ENCODE measurements at places on chromosomes 3 and 15. TPM values are rescaled to one million over a fixed set of nuclear protein-coding genes. Genes with fewer than 3 reads are reported as not detected.

- DNase-seq, result no peak
These were observed 15.5 kb downstream of the CASR start for GRCh38 chr3:122198966-122199365.

- DNase-seq, result no peak
These were observed 93.4 kb downstream of the LRRC28 start for GRCh38 chr15:99344639-99345038.

GRCh38 chr3:184029443-184029842 lies 2.1 kb upstream of the HTR3D start:
- no peak for DNase-seq

- no peak for DNase-seq
These were observed 78.6 kb downstream of the PEX5L start for GRCh38 chr3:179958143-179958542.

- no peak for DNase-seq
These were observed 107.9 kb upstream of the ARL6 start for GRCh38 chr3:97656638-97657037.

Gene RETNLB
- not detected for total RNA-seq

DNA sequence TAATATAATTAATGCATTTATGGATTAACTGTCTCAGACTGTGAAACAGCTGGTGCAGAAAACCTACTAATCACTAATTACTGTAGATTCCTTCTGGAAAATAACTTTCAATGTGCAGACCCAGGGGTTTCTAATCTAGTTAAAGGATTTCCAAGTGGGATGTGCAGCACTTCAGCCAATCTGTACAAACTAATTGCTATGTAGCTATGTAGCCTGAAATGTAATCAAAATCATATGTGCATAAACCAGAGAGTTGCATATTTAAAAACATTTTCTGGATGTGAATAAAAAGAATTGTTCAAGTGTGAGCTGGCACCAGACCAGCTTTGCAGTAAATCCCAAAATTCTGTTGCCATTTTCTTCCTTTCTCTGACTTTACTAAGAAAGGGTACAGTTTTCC lies 127.5 kb upstream of the CD96 start:
- no peak for DNase-seq

GRCh38 chr15:60865507-60865906 lies 363.6 kb downstream of the RORA start:
- DNase-seq, result no peak

Gene TNIK
- total RNA-seq, result 20.3 TPM

DNA sequence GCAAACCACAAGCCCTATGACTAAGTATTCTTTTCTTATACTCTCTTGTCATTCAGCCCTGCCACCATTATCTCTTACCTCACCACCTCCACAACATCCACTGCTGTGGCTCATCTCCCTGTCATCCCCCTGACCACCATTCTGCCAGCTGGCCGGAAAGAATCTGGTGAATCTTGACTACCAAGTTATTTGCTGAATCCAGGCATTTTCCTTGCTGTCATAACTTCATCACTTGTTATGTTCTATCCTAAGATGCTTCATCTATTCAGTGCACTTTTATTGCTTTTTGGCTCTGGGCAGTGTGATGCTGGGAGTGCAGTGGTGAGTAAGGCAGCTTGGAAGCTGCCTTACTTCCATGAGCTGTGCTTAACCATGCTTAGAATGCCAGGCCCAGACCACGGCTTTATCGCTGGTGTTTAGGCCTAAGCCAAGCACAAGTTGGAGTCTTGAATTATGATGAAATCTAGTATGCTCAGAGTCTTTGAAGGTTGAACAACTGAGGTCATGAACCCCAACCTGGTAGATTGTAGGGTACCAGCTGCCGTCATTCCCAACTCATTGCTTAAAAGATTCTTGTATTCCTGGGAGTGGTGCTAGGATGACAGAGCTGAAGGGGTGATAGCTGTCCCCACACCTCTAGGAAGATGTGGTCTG lies 27.0 kb upstream of the APH1B start:
- DNase-seq, result no peak

- no peak for DNase-seq
These were observed 2.0 kb downstream of the LYSMD2 start for GRCh38 chr15:51735228-51736010.

Gene ITIH4
- total RNA-seq, result 5.3 TPM

GRCh38 chr3:132661101-132661500 lies 972 bp downstream of the UBA5 start:
- no peak for DNase-seq

Gene CCR1
- 3.7 TPM for total RNA-seq

DNA sequence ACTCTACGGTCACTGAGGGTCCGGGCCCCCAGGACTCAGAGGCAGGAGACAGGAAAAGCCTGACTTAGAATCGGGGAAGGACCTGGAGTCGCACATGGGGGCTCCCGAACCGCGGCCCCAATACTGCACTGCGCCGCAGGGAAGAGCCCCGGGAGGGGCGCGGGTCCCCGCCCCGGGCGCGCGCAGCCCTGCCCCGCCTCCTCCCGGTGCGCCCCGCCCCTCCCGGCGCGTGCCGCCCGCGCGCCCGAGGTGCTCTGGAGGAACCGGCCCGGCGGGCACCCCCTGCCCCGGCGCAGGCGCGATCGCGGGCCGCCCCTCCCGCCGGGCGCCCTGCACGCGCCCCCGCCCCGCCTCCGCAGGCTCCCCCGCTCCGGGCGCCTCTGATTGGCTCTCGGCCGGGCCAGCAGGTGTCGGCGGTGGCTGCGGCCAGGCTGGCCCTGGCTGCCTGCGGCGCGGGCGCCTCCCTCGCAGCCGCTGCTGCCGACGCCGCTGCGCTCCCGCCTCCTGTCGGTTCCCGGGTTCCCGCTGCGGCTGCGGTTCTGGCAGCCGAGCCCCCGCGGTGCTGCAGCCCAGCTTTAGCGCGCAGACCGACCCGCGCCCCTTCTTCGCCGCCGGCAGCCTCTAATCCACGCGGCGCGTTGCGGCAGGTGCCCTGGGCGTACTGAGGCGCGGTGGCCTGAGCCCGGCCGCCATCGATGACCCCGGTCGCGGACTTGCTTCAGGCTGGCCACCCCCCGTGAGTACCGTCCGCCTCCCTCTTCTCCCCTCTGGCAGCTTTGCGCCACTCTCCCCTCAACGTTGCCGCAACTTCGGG lies at the start of gene MYRIP:
MYRIP (plus strand) TSS at position 429 of the 814 bp plus-strand sequence. CDS start 91,208 bp downstream, outside the sequence.
- peak; percentile 20 for DNase-seq

DNA sequence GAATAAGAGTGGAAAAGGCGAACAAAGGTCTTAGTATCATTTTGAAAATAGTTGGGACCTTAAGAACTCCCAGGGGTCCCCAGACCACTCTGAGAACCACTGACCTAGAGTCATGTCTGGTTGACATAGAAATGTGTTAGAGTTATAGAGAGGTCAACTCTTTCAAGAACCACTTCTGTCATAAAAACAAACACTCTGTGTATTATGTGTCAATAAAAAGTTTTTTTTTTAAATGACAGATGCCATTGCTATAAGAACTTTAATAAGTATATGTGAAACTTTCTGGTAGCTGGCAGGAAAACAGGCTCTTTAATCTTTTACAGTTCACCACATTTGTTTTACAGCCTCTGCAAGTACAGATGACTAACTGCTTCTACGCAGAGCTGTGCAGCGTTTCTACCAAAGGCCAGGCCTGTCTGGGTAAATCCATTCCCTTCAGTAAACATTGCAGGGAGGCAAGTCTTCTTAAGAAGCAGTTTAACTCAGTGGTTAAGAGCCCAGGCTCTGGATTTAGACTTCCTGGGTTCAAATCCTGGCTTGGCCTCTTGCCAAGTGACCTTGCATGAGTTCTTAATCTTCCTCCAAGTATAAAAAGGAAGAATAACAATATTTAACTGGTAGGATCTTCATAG lies 56.6 kb downstream of the RFTN1 start:
- peak; percentile 35 for DNase-seq

DNA sequence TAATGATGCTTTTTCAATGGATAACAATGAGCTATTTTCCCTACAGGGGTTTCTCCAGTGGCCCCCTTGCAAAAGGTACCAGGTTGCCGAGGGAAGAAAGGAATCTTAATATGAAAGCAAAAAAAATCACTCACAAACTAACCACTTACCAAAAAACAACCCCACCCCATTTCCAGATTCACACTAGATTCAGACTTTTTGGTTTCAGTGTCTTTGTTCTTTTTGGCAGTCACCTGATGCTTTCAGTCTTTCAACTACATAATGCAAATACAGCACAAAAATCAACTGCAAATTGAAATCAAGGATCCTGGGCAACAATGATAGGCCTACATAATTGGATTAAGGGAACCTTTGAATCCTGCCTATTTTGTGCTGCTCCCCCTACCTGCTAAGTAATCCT lies 71.1 kb upstream of the RAP2B start:
- DNase-seq, result no peak

- no peak for DNase-seq
These were observed 37.2 kb upstream of the ACAD9 start for GRCh38 chr3:128841926-128842920.

Data from uterus (tissue), 4 donors.